CD4-positive, alpha-beta T cell treated with Interleukin-15 for 4 hours (primary cell): ENCODE measurements at places on chromosomes 2 and 18.

DNA sequence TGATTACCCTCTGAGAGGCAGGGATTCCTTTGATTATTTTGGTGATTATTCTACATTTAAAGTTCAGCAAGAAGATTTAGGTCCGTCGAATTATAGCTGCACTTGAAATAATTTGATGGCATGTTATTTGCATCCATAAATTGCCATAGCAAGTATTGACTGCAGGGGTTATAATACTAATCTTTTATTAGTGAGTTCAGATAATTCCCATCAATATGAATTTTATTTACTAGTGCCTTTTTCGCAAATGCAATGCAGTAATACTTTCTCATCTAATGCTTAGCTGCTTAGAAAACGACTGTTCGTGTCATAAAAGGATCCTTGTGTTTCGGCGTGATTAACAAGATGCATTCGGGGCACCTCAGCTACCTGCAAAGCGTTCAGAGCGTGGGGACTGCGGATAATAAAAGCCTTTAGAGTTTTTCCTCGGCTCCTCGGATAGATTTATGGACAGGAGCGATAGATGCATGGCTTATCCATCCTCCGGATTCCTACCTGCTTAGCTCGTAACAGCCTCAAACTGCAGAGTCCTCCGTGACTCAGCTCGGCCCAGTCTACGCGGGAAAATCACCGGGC lies 2.5 kb upstream of the GBX2 start:
- no peak for DNase-seq

DNA sequence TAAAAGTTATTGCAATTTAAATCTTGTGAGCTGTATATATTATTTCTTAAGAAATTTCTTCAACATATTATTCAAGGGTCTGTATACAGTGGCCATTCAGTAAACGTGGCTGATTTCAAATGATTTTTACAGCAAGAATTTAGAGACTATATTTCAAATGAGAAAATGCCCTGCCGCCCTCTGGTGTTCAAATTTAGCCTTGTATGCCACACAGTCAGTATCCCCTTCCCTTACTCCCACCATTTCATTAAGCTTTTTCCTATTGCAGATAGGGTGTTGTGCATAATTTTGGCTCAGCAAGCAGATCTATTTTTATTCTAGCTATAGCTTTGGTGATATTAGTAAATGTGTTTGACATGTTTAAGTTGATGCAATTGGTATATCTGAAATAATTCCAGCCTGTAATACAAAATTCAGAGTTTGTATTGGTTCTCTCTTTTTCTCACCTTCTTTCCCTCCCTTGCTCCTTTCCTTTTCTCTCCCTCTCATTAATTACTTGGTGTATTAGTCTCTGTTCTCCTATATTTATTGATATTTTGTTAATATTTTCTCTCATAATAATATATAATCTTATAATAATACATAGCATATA lies 22.8 kb upstream of the SCN7A start:
- no peak for DNase-seq

DNA sequence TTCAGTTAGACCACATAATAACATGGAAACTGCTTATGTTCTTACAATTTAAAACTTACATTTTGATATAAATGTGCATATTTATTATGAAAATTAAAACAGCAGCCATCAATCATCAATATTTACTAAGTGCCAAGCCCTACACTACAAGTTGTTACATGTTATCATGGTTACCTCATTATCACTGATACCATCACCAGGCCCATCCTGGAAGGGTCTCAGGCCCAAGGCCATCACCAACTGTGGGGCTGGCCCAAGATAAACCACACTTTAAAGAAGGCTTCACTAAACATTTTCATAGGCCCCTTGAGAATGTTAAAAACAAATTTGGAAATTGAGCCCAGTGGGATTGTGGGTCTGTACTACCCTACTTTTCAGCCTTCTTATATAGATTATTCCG lies 6.4 kb downstream of the ITSN2 start:
- no peak for DNase-seq

GRCh38 chr18:74652392-74652988 lies 54.8 kb downstream of the ZNF407 start:
- DNase-seq: peak; percentile 38

GRCh38 chr2:138720035-138720838 lies 60.0 kb downstream of the NXPH2 start:
- no peak for DNase-seq
